Stimulated activated CD4-positive, alpha-beta T cell treated with anti-CD3 and anti-CD28 coated beads, TNF-alpha, amount 100 ng/mL, for 1 hour (primary cell): ENCODE measurements at places on chromosomes 16 and 17.

DNA sequence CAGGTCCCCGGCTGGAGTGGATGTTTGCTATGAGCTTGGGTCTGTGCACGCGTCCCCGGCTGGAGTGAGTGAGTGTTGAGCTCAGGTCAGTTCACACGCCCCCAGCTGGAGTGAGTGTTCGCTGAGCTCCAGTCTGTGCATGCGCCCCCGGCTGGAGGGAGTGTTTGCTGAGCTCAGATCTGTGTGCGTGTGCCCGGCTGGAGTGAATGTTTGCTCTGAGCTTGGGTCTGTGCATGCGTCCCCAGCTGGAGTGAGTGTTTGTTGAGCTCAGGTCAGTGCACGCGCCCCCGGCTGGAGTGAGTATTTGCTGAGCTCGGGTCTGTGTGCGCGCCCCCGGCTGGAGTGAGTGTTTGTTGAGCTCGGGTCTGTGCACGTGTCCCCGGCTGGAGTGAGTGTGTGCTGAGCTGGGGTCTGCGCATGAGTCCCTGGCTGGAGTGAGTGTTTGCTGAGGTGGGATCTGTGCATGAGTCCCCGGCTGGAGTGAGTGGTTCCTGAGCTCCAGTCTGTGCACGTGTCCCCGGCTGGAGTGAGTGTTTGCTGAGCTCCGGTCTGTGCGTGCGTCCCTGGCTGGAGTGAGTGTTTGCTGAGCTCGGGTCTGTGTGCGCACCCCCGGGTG is 284.2 kb downstream of the SNX29 start:
- DNase-seq, result no peak

- no peak for DNase-seq
These were observed 13.8 kb upstream of the BCAR1 start for GRCh38 chr16:75264999-75265910.

DNA sequence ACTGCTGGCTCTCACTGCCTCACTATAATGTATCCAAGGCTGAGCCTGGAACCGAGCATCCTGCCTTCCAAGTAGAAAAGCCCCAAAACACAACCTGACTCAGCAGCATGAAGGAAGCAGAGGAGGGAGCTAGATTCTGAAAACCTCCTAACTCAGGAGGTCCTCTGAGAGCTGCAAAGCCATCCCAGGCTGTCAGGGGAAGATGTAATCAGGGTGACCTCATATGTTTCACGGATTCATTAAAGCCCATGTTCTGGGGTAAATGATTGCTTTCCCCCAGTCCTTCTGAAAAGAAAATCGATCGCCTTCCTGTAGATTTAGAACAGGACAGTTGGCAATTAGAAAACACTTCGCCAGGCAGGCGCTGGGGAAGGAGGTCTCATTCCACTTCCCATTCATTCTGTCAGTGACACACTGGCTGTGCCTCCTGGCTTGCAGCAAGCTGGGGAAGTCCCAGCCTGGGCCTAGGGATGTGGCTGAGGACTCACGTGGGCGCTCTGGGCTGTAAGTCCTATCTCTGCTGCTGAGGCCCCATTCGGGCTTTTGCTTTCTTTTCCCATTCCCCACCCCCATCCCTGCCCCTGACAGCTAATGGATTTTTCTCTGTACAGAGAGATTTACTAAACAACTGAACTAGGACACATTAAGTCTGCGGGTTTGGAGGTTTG is 75.7 kb upstream of the TMEM132E start:
- no peak for DNase-seq

DNA sequence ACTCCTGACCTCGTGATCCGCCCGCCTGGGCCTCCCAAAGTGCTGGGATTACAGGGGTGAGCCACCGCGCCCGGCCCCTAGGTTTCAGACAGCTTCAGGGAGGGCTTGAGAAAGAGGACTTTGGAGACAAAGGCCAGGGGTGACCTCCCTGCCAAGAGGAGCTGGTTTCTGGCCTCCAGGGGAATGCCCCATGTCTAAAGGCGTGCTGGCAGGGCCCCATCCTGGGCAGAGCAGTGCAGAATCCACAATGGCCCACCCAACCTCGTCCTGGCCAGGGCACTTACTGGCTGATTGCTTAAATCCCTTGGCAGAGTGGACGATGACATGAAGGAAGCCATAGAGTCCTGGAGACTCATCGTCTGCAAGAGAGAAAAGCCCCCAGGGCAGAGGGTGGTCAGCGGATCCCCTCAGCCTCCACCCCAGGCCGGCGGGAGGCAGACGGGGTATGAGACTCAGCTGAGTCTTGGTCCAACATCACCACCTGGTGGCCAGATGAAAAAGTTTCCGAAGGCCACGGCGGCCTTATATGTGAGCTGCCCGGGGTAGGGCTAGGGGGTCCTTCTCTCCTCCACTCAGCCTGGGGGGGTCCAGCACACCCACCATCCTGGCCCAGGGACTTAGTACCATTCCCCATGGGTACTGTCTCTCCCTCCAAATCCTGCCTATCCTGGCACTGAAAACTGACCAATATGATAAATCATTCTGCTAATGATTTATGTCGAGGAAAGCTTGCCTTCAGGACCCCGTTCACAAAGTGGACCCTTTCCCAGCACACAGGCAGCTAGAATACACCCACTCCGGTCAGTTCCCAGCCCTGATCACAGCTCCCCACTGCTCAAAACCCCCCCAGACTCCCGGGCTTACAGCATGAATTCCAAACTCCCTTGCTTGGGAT is 59.1 kb downstream of the TIMM22 start:
- no peak for DNase-seq

DNA sequence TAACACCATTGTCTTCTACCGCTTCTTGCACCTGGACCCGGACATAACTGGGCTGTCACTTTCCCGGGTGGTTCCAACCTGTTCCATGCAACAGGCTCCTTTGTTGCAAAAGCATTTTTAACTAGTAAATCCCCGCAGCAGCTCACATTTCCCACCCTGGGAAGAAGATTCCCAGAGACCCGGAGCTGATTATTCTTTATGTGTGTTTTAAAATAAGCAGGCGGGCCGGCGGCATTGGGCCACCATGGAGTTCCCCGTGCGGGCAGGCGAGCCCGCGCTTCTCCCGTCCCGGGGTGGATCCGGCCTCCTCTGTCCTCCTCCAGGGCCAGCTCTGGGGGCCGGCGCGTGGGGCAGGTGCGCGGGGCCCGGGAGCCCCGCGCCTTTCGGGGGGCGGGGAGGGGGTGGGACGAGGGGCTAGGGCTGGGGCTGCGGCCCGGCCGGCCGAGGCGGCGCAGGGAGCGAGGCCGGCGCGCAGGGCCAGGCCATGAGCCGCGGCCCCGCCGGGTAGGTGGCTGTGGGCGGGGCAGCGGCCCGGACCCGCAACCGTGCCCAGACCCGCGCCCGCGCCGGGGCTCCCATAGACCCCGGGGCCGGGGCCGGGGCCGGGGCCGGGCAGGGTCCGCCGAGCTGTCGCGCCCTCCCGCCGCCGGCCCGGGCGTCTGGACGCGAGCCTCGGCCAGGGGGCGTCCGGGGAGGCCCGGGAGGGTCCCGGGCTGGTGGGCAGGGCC is 1.7 kb downstream of the CRAMP1 start:
- DNase-seq, result no peak

GRCh38 chr16:88539261-88539651 is 30.9 kb upstream of the ZC3H18 start:
- no peak for DNase-seq

GRCh38 chr16:14219983-14220382 is 148.9 kb downstream of the MRTFB start:
- no peak for DNase-seq

DNA sequence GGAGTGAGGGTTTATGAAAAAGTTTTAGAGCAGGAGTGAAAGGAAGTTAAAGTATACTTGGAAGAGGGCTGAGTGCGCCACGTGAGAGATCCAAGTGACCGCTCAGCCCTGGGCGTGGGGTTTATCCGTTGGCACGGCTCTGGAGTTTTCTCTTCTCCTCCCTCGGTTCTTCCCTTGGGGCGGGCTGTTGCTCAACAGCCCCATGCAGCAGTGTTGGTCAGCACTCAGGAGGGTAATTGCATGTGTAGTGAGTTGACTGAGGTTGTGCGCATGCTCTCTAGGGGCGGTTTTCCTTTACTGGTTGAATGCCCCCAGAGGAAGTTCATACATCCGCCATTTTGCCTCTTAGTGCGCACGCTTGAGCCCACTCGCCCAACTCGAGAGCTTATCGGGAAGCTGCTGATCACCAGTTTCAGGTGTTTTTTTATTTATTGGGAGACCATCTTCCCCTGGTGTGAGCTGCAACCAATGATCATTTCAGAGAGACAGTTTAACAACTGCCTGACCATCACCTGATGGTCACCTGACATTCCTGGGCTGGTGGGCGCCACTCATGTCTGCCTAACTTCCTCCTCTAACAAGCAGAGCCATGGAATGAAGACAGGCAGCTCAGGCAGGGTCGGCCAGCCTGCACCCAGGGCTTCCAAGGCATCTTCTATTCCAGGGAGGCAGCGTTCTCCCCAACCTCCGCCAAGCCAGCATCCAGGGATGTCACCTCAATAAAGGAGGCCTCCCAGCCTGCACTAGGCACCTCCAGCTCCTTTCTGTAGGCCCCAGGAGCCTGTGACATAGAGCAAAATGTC is 41.3 kb upstream of the DNAH17 start:
- no peak for DNase-seq

DNA sequence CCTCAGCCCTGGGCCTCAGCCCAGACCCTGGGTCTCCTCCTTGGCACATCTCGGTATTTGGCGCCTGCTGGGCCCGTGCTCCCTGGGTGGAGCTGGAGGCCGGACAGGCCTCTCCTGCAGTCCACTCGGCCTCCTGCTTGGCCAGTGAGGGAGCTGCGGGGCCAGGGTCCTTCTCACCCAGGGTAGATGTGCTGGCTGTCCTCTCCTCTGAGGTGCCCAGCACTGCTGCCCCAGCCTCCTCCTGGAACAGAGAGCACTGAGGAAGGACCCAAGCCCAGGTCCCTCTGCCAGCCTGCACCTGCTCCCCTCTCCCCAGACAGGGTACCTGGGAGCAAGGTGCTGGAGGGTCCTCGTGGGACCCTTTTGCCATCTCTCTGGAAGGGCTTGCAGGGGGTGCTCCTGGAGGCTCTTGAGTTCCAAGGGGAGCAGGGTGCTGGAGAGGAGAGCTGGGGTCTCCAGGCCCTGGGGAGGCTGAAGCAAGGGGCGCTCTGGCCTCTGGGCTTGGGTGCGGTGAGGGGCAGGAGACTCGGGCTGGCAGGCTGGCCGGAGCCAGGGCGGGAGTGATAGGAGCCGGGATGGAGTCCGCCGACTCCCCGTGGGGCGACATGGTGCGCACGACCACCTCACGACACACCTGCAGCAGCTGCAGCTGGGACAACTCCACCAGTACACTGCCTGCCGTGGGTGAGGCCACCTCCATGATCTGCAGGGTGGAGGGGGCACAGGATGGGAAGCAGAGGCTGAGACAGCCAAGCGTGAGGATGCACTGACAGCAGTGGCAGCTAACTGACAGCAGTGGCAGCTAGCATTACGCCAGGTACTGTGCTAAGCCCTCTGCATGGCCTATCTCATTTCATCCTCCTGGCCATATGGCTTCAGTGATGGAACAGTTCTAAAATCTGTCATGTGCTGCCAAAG is 17.8 kb downstream of the TSPOAP1 start:
- no peak for DNase-seq

DNA sequence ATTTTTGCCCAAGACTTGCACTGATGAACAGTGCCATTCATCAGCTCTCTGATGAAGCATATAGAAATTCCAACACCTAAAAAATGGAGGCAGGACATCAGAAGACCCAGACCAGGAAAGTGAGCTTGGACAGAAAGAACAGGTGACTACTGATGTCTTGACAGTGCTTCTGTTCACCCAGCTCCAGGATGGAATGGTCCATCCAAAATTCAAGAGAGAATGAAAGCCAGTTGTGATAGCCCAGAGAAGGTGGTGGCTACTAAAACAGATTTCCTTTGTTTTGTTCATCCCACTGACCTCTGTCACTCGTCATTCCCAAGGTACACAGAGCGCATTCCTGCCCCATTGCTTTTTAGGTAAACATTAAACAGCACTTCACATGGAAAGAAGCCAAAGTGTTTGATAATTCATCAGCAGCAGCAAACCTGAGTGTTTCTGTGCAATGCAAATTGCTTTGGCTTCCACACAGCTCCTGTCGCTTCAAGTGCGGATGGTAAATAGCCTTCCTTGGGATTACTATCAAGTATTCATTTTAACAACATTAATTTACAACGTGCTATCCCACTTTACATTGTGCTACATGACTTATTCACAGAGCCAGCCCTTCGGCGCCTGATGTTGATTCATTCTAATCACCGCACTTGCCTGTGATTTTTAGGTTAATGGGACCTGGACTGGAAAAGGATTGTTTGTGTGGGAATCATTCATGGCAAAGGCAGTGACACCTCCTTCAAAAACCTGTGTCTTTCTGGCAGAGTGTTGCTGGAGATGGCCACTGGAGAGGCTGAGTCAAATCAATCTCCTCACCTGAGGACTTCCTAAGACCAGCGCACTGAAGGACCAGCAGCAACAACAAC is 65.1 kb upstream of the TOX3 start:
- DNase-seq, result no peak

GRCh38 chr16:12497526-12497925 is 306.2 kb downstream of the CPPED1 start:
- no peak for DNase-seq

GRCh38 chr17:43018008-43018853 is 4.0 kb downstream of the VAT1 start:
- no peak for DNase-seq

GRCh38 chr16:59067205-59067604 is 333.1 kb upstream of the GOT2 start:
- no peak for DNase-seq

DNA sequence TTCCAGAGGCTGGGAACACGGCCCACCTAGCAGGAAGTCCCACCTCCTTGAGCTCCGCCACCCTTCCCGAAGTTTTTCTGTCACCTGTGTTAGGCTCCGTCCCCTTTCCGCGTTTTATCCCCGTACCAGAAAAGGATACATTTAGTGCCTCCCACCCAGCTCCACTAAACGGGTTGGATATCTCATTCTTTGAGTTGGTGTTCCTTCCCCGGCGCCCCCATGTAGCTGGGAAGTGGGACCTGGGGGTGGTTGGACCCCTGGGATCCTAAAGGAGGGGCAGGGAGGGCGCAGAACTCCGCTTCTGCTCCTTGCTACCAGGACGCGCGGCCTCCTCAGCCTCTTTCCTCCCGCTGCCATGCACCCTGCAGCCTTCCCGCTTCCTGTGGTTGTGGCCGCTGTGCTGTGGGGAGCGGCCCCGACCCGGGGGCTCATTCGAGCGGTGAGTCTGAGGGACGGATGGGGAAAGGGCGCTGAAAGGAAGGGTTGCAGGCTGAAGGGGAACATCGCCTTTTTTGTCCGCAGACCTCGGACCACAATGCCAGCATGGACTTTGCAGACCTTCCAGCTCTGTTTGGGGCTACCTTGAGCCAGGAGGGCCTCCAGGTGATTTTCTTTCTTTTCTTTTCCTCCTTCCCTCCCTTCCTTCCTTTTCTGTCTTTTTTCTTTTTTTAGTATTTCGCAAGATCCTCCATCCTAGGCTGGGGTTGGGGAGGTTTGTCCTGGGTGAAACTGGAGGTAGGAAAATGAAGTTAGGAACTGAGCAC is 669 bp downstream of the RNF167 start:
- DNase-seq, result no peak
